ENCODE measurements at places on chromosomes 6 and 20.

DNA sequence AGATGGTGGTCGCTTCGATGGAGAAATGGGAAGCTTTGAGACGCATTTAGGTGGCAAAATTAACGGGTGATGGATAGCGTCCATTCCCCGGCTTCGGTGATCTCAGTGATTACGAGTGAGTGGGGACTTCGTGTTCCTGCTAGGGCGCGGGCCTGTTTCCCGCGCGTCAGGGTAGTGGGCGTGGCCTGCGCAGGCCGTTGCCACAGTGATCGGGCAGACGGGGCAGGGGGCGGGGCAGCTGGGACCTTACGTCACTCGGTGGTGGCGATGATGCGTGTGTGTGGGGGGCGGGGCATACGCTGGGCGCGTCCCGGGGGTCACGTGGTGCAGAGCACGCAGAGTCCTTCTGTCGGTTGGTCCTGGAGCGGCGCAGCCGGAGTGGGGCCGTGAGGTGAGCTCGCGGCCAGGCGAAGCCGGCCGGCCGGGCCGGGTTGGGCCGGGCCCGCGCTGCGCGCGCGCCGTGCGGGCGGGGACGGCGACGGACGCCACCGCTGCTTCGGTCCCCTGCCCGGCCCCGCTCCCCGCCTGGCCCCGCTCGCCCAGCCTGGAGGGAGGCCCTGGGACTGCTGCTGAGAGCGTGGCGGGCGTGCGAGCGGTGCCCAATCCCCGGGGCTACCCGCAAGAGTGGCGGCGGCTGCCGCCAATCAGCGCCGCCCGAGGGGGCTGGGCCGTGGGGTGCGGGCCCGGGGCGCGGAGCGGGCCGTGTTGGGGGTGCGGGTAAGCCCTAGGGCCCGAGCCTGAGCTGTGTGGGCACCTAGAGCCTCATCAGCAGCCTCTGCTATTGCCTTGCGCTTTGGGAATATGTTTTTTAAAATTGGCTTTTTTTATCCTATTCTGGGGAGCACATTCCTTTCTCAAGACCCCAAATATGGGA is at the start of gene PHF20:
Gene PHF20, plus strand, starts transcription at position 327 of the 874 bp plus-strand sequence. CDS start 29,508 bp downstream, outside the sequence.
- DNase-seq, result peak; percentile 87

- DNase-seq, result no peak
Measured at GRCh38 chr6:33061987-33062386, 11.5 kb downstream of the HLA-DPA1 start.

- no peak for DNase-seq
Measured at GRCh38 chr20:46049190-46049589, 20.2 kb downstream of the SLC12A5 start.

DNA sequence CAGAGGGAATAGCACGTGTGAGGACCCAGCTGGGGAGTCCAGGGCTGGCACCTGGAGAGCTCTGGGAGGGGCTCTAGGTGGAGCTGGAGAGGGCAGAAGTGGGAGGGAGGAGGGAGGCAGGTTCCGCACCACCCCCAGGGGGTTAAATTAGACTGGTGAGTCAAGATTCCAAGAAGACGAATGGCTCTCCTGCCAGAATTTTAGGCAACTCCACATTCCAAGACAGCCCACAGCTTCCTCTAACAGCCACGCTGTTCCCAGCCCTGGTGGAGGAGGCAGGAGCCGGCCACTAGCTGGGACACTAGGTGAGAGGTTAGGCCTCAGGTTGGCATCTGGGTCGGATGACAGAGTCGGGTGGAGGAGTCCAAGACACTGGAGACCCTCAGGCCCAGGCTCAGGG is 60.2 kb downstream of the TFAP2C start:
- DNase-seq, result no peak

DNA sequence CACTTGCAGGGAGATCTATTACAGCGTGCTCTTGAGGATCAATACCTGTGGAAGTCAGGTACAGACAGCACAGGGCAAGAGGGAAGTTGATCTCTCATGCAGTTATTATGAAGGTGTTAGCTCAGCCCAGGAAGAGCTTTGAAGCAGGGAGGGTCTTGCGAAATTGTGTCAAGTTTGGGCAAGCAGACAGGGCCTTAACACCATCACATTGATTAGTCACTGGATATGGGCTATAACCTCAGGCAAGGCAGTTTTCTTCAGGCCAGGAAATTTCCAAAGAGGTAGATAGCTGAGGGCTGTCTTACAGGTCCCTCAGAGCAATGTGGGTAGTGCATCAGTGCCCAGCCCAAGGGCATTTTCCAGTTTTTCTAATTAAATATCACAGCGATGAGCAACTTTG is 643.8 kb downstream of the DHX35 start:
- DNase-seq, result no peak

DNA sequence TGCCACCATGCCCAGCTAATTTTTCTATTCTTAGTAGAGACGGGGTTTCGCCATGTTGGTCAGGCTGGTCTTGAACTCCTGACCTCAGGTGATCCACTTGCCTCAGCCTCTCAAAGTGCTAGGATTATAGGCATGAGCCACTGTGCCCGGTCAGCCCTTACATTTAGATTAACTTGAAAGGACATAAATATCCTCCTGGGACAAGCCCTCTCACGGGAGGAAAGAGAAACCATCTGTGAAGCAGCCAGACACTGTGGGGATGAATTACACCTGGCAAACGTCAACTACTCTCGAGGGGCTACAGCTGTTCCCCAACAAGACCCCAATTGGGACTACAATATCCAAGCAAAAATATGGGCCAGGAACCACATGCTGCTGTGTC is 32.7 kb upstream of the SAMHD1 start:
- DNase-seq, result no peak

GRCh38 chr6:1027109-1027794 is 284.6 kb upstream of the FOXQ1 start:
- DNase-seq, result no peak

GRCh38 chr20:52015155-52015554 is 176.4 kb downstream of the ZFP64 start:
- no peak for DNase-seq

DNA sequence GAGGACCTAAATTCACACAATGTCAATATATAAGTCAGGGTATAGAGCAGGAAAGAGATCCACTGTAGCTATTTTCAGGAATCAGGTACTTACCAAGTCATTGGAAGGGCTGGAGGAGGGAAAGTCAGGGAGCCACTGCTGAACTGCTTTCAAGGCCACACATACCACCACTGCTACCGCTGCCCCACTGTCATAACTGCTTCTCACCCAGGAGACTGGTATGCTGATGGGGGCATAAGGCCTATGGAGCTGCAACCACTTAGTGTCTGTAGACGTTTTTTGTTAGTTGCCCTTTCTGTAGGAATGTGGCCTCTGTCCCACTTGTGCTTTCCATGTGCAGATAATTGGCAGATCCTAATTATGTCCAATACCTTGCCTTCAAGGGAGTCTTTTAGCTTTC is 5.4 kb downstream of the SMAP1 start:
- no peak for DNase-seq

- DNase-seq, result peak; percentile 90
Measured at GRCh38 chr20:37939701-37940560, 37.0 kb downstream of the VSTM2L start.

- DNase-seq, result no peak
Measured at GRCh38 chr20:19670829-19671228, 87.2 kb upstream of the RIN2 start.

- no peak for DNase-seq
Measured at GRCh38 chr6:111591370-111591900, 14.2 kb downstream of the TRAF3IP2 start.

GRCh38 chr6:146980900-146981329 is 223.3 kb upstream of the STXBP5 start:
- no peak for DNase-seq

- no peak for DNase-seq
Measured at GRCh38 chr6:81003894-81004293, 748.6 kb downstream of the TENT5A start.

DNA sequence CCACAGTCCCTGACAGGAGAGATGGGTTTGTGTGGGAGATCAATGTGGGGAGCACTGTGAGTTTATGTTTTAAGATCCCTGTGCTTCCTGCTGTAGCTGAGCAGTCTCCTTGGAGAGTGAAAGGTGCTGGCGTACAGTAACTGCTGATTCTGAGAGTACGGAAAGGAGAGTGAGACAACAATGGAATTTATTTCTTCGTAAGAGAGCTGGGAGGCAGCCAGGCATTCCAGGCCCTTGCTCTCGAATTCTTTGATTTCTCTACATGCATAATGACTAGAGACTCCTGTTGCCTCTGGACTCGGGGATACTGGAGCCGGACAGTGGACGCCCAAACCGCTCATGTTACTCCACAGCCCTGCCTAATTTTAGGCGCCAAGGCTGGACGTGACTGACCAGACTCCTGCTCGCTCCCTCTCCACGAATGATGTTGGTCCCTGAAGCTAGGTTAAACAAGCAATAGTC is 131.0 kb upstream of the PHACTR1 start:
- DNase-seq, result no peak

DNA sequence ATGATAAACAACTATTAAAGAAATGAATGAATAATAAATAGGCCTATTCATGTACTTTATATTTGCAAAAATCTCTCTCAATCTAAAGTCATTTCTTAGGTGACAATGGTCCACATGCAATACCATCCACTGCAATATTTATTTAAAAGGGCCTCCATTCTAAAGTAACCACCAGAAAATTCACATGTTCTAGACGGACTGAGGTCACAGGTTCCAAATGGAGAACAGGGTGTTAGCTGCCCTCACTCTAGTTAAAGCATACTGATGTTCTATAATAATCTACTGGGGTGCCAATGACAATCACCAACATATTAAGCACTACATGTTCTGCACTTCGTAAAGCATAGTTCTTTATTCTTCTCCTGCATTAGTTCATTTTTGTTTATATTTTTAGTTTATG is 1.2 kb downstream of the HBS1L start:
- no peak for DNase-seq

DNA sequence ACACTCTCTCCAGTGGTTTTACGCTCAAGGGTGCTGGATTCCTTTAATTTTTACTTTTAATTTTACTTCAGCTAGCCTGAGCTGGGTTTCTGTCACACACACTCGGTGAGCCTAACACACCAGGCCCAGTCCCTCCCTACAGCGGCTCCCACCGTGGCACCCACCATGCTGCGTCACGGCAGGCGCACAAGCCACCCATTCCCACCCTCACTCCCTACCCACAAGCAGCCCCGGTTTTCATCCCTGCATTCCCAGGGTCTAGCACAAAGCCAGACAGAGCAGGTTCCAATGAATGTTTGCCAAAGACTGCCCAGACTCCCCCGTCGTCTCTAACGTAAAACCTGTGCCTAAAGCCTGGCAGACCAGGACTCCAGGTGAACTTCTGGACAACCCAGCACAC is 50.3 kb downstream of the MYH7B start:
- DNase-seq, result no peak

- DNase-seq, result no peak
Measured at GRCh38 chr6:128025478-128025877, 124.6 kb upstream of the THEMIS start.

- DNase-seq, result no peak
Measured at GRCh38 chr6:96391776-96392360, 129.7 kb upstream of the UFL1 start.

GRCh38 chr20:49700411-49701185 is 13.1 kb downstream of the B4GALT5 start:
- no peak for DNase-seq

- DNase-seq, result no peak
Measured at GRCh38 chr6:7087491-7087979, 20.2 kb upstream of the RREB1 start.

DNA sequence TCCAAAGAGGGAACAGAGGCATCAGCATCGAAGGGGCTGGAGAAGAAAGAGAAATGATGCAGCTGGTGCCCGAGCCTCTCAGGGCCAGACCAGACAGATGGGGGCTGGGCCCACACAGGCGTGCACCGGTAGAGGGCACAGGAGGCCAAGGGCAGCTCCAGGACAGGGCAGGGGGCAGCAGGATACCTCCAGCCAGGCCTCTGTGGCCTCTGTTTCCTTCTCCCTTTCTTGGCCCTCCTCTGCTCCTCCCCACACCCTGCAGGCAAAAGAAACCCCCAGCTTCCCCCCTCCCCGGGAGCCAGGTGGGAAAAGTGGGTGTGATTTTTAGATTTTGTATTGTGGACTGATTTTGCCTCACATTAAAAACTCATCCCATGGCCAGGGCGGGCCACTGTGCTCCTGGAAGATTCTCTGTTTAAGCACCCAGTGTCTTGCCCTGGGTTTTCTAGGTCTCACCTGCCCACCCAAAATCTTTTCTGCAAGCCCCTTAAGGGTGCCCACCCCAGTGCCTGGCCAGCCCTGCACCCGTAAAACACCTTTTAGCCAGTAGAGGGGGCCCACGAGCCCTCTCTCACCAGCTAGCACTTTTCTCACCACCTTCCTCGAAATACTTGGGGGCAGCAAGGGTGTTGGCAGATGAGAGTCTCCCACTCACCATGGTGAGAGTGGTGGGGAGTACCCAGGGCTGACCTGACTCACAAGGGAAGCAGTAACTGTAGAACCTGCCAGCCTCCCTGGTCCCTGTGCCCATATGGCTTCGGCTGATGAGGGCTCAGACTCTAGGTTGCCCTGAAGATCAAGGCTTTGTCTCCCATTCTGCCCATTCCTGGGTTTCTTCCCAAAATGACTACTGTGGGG is 35.7 kb upstream of the ID1 start:
- DNase-seq, result no peak

GRCh38 chr20:52060794-52061714 is 130.5 kb downstream of the ZFP64 start:
- no peak for DNase-seq

GRCh38 chr6:160040055-160040454 is 71.2 kb downstream of the IGF2R start:
- DNase-seq, result no peak

- no peak for DNase-seq
Measured at GRCh38 chr20:45927071-45927878, 7.2 kb upstream of the PCIF1 start.

GRCh38 chr6:138978229-138978628 is 9.8 kb downstream of the REPS1 start:
- DNase-seq, result no peak

DNA sequence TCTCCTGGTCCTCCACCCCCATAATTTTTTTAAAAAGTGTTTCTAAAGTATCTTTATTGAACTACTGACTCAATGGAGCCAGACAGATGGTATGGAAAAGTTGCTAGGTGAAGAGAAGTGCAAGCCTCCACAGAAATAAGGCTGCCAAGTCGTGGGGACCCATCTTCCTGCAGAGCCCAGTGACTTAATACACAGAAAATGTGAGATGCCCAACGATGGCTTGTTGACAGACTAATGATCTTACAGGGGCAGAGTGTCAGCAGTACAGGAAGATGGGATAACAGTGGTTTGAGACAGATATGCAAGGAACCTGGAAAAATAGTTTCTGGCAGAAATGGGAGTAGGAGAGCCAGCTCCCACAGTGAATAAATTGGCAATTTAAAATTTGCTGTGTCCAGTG is 43.3 kb downstream of the FYN start:
- DNase-seq, result no peak

GRCh38 chr6:44201638-44202303 is 15.0 kb upstream of the MYMX start:
- no peak for DNase-seq

GRCh38 chr6:170011204-170012036 is 260.0 kb downstream of the ERMARD start:
- DNase-seq, result no peak

- no peak for DNase-seq
Measured at GRCh38 chr6:128280960-128281359, 239.4 kb downstream of the PTPRK start.

- DNase-seq, result no peak
Measured at GRCh38 chr6:25046942-25047341, 111.2 kb upstream of the RIPOR2 start.
